ENCODE measurements at places on chromosomes 1 and 21. TPM values are rescaled to one million over a fixed set of nuclear protein-coding genes. Genes with fewer than 3 reads are reported as not detected.

TPTE gene
- not detected for total RNA-seq

GRCh38 chr1:222785529-222785928 lies 29.3 kb upstream of the DISP1 start:
- H3K36me3 ChIP-seq: peaks cover 2% of the 10 kb centered on the region
- no peak for DNase-seq
- H3K4me1 ChIP-seq: peaks cover 16% of the 10 kb centered on the region
- no peak overlapping the region for H3K27ac ChIP-seq
- H3K27me3 ChIP-seq: peaks cover 17% of the 10 kb centered on the region

- H3K4me3 ChIP-seq: no peak overlapping the region
- DNase-seq: no peak
- H3K27me3 ChIP-seq: peaks cover 2% of the 10 kb centered on the region
- no peaks in the 10 kb centered on the region for H3K36me3 ChIP-seq
- no peak overlapping the region for H3K27ac ChIP-seq
Observed at GRCh38 chr1:220283625-220284024, 11.4 kb upstream of the RAB3GAP2 start.

DNA sequence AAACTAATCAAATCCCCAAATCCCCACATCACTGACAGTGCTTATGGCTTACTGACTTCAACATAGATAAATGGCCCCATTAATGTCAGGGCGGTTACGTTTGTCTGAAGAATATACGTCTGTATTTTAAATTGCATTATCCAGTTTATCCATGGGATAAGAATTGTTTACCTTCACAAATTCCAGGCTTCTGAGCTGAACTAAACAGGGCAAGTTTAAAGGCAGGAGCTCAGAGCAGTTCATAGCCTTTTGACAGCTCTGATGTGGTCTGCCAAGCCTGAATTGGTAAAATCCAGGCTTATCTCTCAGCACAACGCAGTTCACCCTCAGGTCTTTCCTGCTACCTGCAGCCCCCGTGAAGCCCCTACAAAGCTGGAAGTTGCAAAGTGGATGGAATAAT lies 79.5 kb upstream of the GREM2 start:
- H3K27ac ChIP-seq: no peak overlapping the region
- peaks cover 5% of the 10 kb centered on the region for H3K4me1 ChIP-seq

DNA sequence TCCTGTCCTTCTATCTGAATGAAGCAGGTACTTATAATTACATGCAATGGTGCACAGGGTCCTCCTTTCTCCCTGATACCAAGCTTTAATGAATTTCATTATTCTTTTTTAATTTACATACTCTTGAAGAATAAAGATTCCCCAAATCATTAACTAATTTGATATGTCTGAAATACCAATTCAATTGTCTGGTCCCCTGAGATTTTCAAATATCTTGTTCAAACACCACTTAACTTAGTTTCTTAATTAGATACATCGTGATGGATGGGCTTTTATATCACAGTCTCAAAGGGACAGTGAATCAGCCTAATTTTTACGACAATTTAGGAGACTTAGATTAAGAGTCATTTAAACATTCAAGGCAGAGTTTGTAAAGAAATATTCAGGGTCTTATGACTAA lies 1054.6 kb downstream of the PLA2G4A start:
- no peak overlapping the region for H3K27ac ChIP-seq
- H3K27me3 ChIP-seq: no peaks in the 10 kb centered on the region
- no peaks in the 10 kb centered on the region for H3K36me3 ChIP-seq
- DNase-seq: no peak
- H3K4me3 ChIP-seq: no peak overlapping the region

- no peak overlapping the region for H3K27ac ChIP-seq
- no peak overlapping the region for H3K4me3 ChIP-seq
- H3K4me1 ChIP-seq: peaks cover 12% of the 10 kb centered on the region
- H3K36me3 ChIP-seq: no peaks in the 10 kb centered on the region
- DNase-seq: no peak
Observed at GRCh38 chr1:8023287-8023994, 2.7 kb downstream of the ERRFI1 start.

GRCh38 chr1:152049291-152050083 lies 12.7 kb upstream of the S100A11 start:
- peaks cover 7% of the 10 kb centered on the region for H3K27me3 ChIP-seq
- H3K4me1 ChIP-seq: peaks cover 17% of the 10 kb centered on the region
- no peak overlapping the region for H3K4me3 ChIP-seq
- no peaks in the 10 kb centered on the region for H3K36me3 ChIP-seq
- no peak overlapping the region for H3K27ac ChIP-seq
- DNase-seq: no peak

DNA sequence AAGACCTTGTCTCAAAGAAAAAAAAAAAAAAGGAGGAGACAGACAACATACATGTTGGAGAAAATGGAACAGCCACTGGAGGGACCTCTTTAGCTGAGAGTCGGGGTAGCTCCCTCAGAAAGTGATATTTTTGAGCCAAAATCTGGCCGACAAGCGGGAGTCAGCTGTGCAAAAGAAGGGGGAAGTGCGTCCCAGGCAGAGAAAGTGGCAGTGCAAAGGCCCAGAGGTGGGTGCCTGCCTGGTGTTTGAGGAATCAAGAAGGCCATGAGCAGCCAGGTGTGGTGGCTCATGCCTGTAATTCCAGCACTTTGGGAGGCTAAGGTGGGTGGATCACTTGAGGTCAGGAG lies 6.1 kb upstream of the CROCC start:
- no peaks in the 10 kb centered on the region for H3K27me3 ChIP-seq
- peak overlapping the region; percentile 87 for H3K4me3 ChIP-seq
- no peaks in the 10 kb centered on the region for H3K36me3 ChIP-seq
- no peak for DNase-seq

- H3K4me1 ChIP-seq: no peaks in the 10 kb centered on the region
- H3K36me3 ChIP-seq: no peaks in the 10 kb centered on the region
- no peak overlapping the region for H3K4me3 ChIP-seq
- H3K27ac ChIP-seq: no peak overlapping the region
- DNase-seq: no peak
Observed at GRCh38 chr1:181595234-181595633, 111.9 kb downstream of the CACNA1E start.

EFNA3 gene
- total RNA-seq: 5.1 TPM

TTC39A gene
- total RNA-seq: not detected

DNA sequence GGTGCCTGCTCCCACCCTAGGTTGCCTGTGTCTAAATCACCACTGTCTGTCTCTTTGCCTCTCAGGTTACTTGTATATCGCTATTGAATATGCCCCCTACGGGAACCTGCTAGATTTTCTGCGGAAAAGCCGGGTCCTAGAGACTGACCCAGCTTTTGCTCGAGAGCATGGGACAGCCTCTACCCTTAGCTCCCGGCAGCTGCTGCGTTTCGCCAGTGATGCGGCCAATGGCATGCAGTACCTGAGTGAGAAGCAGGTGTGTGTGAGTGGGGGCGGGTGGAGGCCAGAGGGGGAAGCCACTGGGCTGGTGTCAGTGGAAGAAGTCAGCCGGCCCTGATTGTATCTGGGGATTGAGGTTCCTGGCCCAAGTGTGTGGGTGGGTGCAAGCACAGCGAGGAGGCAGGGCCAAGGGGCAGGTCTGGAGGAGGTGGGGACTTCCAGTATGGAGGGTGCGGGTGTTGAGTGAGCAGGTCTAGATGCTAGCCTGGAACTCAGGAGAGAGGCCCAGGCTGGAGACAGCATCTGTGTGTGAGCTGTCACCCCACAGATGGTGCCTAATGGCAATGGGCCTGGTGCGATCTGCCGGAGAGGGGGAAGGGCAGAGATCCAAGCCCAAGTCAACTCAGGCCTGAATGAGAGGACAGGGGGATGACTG lies 17.2 kb downstream of the TIE1 start:
- no peaks in the 10 kb centered on the region for H3K27me3 ChIP-seq
- no peaks in the 10 kb centered on the region for H3K36me3 ChIP-seq
- peaks cover 4% of the 10 kb centered on the region for H3K4me1 ChIP-seq
- H3K27ac ChIP-seq: no peak overlapping the region

GRCh38 chr1:112247036-112247597 lies 148.9 kb upstream of the CTTNBP2NL start:
- no peak overlapping the region for H3K4me3 ChIP-seq
- H3K36me3 ChIP-seq: no peaks in the 10 kb centered on the region
- peaks cover 4% of the 10 kb centered on the region for H3K27me3 ChIP-seq
- no peak overlapping the region for H3K27ac ChIP-seq
- DNase-seq: no peak
- no peaks in the 10 kb centered on the region for H3K4me1 ChIP-seq

GRCh38 chr1:9161963-9162362 lies 33.1 kb upstream of the GPR157 start:
- DNase-seq: no peak
- no peak overlapping the region for H3K4me3 ChIP-seq
- no peaks in the 10 kb centered on the region for H3K36me3 ChIP-seq
- H3K4me1 ChIP-seq: peaks cover 10% of the 10 kb centered on the region
- no peaks in the 10 kb centered on the region for H3K27me3 ChIP-seq

YY1AP1 gene
- total RNA-seq: 56.2 TPM

DNA sequence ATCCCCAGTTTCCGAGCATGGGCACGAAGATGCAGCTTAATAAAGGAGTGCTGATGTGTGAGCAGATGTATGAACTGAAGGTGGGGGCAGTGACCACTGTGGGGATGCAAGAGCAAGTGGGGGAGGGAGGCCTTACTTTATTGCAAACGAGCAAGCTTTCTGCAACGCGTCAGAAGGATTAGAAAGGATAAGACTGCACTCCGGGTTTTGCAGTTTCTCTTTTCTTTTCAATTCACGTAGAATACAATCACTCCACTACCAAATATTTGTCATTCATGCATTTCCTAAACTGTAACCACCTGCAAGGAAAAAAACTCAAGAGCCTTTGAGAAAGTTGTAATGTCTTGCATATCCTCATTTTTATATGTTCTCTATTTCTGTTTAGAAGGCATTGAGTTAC lies 4.3 kb upstream of the OR2C3 start:
- H3K36me3 ChIP-seq: no peaks in the 10 kb centered on the region
- H3K27ac ChIP-seq: no peak overlapping the region
- H3K4me1 ChIP-seq: peaks cover 3% of the 10 kb centered on the region
- no peak overlapping the region for H3K4me3 ChIP-seq

DNA sequence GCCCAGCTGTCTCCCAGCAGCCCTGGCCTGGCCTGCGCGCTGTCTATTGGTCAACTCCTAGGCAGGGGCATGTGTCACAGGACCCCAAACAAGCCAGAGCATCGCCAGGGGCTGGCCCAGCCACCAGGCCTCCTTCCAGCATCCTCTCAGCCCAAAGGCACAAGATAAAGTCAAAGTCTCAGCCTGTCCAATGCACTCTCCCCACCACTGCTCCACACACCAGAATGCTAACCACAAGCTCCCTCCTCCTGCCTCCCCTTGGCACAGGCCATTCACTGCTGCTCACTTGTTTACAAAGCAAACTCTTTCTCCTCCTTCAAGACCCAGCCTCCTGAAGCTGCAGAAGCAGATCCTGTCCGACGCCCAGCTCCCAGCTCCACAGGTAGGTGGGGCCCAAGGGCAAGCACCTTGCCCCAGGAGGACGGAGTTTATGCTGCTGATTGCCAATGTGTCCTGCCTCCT lies 133.4 kb downstream of the DMRTB1 start:
- no peaks in the 10 kb centered on the region for H3K4me1 ChIP-seq
- no peaks in the 10 kb centered on the region for H3K27me3 ChIP-seq
- H3K4me3 ChIP-seq: no peak overlapping the region
- no peaks in the 10 kb centered on the region for H3K36me3 ChIP-seq
- no peak overlapping the region for H3K27ac ChIP-seq
- no peak for DNase-seq

RXFP4 gene
- not detected for total RNA-seq

- H3K27me3 ChIP-seq: peaks cover 20% of the 10 kb centered on the region
- no peak for DNase-seq
- H3K27ac ChIP-seq: no peak overlapping the region
- H3K4me3 ChIP-seq: peak overlapping the region; percentile 74
- no peaks in the 10 kb centered on the region for H3K36me3 ChIP-seq
Observed at GRCh38 chr1:145884675-145885074, 991 bp downstream of the ANKRD35 start.

DNA sequence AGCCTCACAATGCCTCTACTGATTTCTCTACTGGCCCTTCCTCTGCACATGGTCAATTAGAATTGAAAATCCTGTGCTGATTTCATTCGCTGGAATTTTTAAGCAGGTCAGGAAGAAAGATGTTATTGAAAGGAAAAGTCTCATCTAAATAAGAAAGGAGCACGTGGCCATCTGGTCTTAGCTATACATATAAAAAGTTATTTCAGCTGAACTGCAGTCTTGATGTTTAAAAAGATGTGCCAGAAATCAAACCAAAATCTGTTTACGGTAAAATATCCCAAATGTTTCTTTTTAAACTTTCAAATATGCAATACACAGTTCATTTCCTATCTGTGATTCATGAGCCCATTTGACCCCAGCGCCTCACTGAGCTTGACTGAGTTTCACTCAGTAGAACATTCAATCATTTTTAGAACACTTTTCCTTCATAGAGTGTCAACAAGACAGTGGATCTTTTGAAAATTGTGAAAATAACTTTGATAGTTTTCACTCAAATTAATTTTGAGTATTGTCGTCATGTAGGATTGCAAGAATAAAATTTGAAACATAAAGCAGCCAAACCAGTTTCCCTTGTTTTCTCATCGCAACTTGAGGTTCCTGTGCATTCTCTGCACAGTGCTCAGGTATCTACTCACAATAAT lies 293.6 kb downstream of the PTPRC start:
- H3K4me1 ChIP-seq: peaks cover 32% of the 10 kb centered on the region
- peaks cover 2% of the 10 kb centered on the region for H3K36me3 ChIP-seq
- peak overlapping the region; percentile 92 for H3K27ac ChIP-seq
- peak; percentile 54 for DNase-seq
- peak overlapping the region; percentile 79 for H3K4me3 ChIP-seq
- H3K27me3 ChIP-seq: no peaks in the 10 kb centered on the region

OR2L13 gene
- total RNA-seq: not detected

RPF1 gene
- 64.1 TPM for total RNA-seq

- no peaks in the 10 kb centered on the region for H3K27me3 ChIP-seq
- no peak for DNase-seq
- H3K4me3 ChIP-seq: no peak overlapping the region
- no peak overlapping the region for H3K27ac ChIP-seq
Observed at GRCh38 chr1:60461925-60462595, 388.5 kb upstream of the C1orf87 start.

- H3K27me3 ChIP-seq: no peaks in the 10 kb centered on the region
- no peak overlapping the region for H3K27ac ChIP-seq
- H3K4me1 ChIP-seq: no peaks in the 10 kb centered on the region
Observed at GRCh38 chr1:225520587-225521227, 92.9 kb upstream of the LBR start.

GRCh38 chr1:116172666-116173065 lies 61.5 kb downstream of the MAB21L3 start:
- peaks cover 9% of the 10 kb centered on the region for H3K4me1 ChIP-seq
- no peaks in the 10 kb centered on the region for H3K36me3 ChIP-seq
- no peak overlapping the region for H3K27ac ChIP-seq
- DNase-seq: no peak
- H3K27me3 ChIP-seq: peaks cover 2% of the 10 kb centered on the region
- no peak overlapping the region for H3K4me3 ChIP-seq

- no peak overlapping the region for H3K4me3 ChIP-seq
- H3K27me3 ChIP-seq: no peaks in the 10 kb centered on the region
- no peaks in the 10 kb centered on the region for H3K4me1 ChIP-seq
- DNase-seq: no peak
- H3K27ac ChIP-seq: no peak overlapping the region
Observed at GRCh38 chr1:80448081-80448480, 1352.7 kb upstream of the ADGRL2 start.

- peaks cover 4% of the 10 kb centered on the region for H3K4me1 ChIP-seq
- H3K36me3 ChIP-seq: no peaks in the 10 kb centered on the region
- H3K27ac ChIP-seq: no peak overlapping the region
- H3K27me3 ChIP-seq: no peaks in the 10 kb centered on the region
- peak; percentile 75 for DNase-seq
- H3K4me3 ChIP-seq: no peak overlapping the region
Observed at GRCh38 chr1:27296773-27297291, 25.1 kb upstream of the TMEM222 start.

CSF3R gene
- not detected for total RNA-seq

Measured in activated CD8-positive, alpha-beta T cell treated with anti-CD3 and anti-CD28 coated beads for 36 hours (primary cell).